Activated CD4-positive, alpha-beta T cell treated with anti-CD3 and anti-CD28 coated beads for 36 hours (primary cell): ENCODE measurements at places on chromosomes 1 and 21.

GRCh38 chr1:24803220-24803619 lies 58.0 kb downstream of the CLIC4 start:
- DNase-seq: no peak

- DNase-seq: peak; percentile 58
Observed at GRCh38 chr1:17826165-17826488, 71.0 kb downstream of the ACTL8 start.

- DNase-seq: no peak
Observed at GRCh38 chr1:168081373-168082007, 55.2 kb downstream of the GPR161 start.

DNA sequence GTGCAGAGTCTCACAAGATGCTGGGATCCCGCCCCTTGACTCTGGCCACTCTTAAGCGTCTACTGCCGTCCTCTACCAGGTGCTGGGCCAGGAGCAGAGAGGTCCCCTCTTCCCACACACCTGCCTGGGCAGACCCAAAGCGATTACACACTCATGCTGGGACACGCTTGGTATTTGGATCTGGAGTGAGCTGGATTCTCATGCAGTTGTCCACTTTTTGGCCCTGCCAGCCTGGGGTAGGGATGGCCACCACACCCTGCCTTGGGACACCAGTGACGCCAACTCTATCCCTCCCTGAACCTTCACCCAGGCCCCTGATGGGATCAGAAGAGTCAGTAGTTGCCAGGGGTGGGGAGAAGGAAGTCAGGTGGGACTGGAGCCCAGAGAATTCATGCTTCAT lies 28.6 kb downstream of the ITPKB start:
- no peak for DNase-seq

DNA sequence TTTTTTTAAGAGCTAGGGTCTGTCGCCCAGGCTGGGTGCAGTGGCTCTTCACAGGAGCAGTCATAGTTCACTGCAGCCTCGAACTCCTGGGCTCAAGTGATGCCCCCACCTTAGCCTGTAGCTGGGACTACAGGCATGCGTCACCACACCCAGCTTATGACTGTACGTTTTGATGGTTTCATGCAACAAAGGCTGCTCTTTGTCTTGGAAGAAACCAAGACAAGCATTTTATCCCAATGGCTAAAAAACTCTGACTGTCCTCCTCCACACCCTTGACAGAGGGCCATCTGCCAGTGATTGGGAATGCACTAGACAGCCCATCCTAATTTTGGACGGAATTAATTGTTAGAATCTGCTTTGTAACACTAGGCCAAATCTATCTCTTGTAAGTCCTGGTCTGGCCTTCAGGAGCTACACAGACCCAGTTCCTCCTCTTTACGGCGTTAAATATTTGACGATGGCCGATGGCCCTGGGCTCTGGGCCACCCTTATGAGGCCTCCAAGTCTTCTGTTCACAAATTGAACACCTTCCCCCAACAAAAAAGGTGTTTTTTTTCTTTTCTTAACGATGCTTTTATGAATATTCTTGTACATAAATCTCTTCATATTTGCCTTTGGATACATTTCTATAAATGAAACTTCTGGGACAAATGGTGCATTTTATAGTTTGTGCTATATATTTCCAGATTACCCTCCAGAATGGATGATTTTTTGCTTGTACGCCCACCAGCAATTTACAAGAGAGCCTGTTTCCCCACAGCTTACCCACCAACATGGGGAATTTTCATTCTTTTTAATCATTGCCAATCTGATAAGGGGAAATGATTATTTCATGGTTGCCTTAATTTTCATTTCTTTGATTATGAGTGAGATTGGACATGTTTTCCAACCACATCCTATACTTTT lies 104.8 kb upstream of the SLC25A33 start:
- DNase-seq: no peak

GRCh38 chr1:46174448-46175231 lies at the start of gene TSPAN1:
Gene TSPAN1 (plus strand): TSS chr1:46175087. CDS start chr1:46181108, 6,021 bp downstream.
- DNase-seq: no peak
